NCI-H1930 (cell line): ENCODE measurements at places on chromosomes 5 and 9.

DNA sequence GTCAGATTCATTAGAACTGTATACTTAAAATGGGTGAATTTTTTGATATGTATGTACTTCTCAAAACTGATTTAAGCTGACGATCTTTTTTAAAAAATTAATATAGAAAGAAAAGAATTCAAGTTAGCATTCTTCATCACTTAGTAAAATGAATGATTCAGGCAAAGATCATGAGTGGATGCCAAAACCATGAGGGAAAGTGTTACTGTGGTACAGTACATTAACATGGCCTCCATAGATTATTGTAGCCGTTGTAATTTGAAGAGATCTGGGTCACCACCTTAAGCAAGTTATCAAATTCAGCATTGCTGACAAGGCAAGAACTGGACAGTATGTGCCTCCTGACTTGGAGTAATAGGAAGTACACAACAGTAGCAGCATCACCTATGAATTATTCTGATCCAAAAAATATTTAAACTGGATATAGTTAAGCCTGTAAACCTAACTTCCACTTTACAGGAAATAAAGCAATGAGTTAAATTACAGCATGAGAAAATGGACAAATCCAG lies 29.7 kb downstream of the C9orf85 start:
- DNase-seq, result no peak

DNA sequence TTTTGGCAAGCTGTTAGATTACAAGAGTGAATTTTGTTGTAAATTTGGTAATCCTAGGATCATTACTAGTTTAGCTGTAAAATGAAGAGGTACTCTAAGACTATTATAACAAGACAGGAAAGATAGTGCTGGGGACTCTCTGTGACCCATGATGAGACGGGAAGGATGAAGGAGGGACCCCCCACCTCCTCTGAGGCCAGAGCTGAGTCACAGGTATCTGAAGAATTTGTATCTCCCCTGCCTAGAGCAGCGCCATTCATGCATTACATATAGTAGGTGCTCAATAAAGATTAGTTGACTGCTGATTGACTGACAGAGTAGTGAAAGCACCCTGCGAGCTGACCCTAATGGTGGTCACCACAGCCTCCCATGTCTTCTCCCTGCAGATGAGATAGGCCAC lies 202.8 kb downstream of the SNX18 start:
- no peak for DNase-seq

DNA sequence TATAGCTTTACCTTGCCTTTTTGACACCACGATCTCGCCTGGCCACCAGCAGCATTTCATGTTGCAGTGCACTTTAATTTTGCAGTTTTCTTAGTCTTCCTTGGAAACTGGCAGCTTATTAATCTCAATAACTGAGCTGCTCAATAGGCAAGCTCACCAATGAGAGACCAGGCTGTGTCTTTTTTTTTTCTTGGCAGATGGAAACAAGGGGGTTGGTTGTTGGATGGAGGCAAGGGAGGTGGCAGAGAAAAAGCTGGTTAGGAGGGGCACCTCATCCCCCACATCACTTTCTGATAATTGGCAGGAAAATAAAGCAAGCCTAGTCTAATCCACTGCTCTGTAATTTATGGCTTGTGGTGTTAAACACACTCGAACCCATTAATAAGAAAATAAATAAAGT lies 324.5 kb upstream of the WWC1 start:
- DNase-seq, result no peak

DNA sequence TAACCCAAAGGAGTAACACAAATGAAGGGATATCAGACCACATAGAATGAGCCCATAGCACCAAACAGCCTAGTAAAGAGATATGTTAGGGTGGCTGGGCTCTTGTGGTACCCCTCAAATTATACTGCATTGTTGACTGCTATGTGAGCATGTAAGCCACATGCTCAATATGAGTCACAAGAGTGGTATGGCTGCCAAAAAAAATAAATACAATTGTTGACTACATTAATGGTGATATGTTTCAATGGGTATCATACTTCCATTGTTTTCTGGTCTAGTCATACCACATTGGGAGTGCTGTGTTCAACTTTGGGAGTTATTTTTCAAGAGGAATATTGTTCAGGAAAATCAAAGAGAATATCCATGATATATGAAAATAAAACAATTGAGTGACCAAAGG lies 162.4 kb upstream of the PIK3R1 start:
- DNase-seq, result no peak

GRCh38 chr5:1220831-1221230 lies 4.3 kb upstream of the SLC6A18 start:
- no peak for DNase-seq

- no peak for DNase-seq
These were observed 1.0 kb downstream of the PTGS1 start for GRCh38 chr9:122371846-122372245.

DNA sequence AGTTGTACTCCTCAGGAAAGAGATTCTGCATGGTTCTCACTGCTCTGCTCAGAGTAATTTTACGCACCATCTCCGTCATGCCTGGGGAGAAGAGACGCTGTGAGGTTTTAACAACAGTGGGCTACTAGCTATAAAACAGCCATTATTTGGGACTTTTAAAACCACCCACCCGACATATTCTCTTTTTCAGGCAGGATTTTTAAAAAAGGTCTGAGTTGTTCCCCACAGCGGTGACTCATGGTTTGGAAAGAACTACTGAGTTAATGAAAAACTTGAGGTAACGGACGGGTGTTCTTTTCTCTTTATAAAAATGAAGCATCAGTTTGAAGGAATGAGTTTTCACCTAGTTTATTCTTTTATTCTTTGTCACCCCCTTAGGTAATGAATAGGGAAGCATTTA lies 61.3 kb downstream of the TTLL11 start:
- no peak for DNase-seq

DNA sequence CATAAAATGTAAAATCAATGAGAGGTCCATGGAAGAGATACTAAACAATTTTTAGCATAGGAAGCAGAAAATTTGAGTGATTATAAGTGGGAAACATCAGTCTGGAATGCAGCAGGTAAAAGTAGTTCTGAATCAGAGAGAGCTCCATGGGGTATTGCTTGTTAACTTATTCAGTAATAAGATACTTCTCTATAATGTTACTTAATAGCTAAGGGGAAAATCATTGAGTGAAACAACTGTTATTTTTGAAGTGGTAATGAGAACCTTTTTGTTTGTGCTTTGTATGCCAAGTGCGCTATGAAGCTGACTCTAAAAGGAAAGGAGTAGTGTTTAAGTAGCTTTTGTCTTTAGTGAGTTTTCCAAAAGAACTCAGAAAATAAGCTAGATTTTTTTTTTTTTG lies 95.2 kb downstream of the ERBIN start:
- no peak for DNase-seq

DNA sequence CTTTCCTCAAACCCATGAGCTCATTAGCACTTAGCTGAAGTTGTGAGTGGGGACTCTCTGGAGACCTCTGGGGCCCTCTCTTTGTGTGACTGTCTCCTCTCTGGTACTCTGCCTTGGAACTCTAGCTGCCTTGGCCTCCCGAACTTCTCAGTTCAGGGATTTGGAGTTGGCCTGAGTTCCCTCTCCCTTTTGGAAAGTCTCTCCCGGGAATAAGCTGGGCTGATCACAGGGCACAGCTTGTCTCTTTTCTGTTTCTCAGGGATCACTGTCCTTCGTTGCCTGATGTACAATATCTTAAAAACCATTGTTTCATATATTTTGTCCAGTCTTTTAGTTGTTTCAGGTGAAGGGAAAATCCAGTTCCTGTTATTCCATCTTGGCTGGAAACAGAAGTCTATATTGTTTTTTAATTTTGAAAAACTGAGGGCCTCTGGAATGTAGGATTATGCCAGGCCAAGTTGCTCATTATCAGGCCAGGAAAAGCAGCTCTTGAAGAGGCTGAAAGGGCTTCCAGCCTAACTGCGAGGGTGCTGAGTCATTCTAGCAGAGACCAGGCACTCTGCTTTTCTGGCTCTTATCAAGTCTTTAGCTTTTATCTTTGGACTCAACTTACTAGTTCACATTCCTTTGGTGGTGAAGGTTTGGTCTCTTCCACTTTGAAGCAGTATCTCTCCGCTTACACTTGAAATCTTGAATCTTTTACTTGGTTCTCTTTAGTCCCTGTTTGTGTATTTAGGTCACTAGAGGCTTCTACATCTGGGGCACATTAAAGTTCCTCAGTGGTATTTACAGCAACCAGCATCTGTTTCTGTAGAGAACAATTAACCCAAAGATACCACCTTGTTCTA lies 8.4 kb upstream of the RGS3 start:
- no peak for DNase-seq

- no peak for DNase-seq
These were observed 85.2 kb downstream of the ANKRD33B start for GRCh38 chr5:10648806-10649665.

- DNase-seq, result no peak
These were observed 135.4 kb downstream of the SCAMP1 start for GRCh38 chr5:78495800-78496199.

GRCh38 chr5:95669540-95669939 lies 13.3 kb downstream of the SPATA9 start:
- DNase-seq, result no peak

- no peak for DNase-seq
These were observed 76.9 kb downstream of the LHX2 start for GRCh38 chr9:124088476-124088837.

- DNase-seq, result peak; percentile 14
These were observed 59.0 kb upstream of the BARX1 start for GRCh38 chr9:94014066-94014654.

DNA sequence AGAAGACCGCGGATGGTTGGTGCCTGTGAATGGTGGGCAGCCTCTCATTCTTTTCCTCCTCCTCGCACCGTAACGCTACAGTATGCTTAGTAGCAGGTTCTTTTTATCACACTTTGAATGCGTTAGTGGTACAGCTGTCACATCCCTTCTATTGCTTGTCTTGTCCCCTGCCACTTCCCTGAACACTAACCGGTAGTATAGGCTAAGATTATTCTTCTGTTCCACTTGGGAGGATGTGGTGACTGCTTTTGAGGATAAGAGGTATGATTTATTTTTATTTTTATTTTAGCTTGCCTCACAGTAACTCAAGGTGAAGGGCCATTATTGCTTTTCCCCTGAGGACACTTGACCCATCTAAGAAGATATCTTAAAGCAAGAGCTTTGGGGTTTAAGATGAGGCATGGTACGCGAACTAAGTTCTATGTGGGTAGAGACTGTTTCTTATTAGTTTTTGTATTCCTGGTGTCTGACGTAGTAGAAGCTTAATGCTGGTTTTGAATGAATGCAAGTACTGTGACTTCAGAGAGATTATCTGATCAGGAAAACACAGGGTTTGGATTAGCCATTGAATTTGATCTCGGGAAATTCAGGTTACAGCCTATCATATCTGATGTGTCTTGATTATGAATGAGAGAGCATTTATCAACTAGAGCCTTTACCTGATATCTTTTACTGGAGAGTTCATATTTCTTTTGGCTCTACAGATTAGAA lies 951 bp downstream of the UNC13B start:
- DNase-seq, result no peak

GRCh38 chr5:150299571-150300327 lies 3.0 kb downstream of the ARSI start:
- DNase-seq, result no peak

GRCh38 chr9:35029241-35029640 lies 39.7 kb downstream of the DNAJB5 start:
- no peak for DNase-seq

DNA sequence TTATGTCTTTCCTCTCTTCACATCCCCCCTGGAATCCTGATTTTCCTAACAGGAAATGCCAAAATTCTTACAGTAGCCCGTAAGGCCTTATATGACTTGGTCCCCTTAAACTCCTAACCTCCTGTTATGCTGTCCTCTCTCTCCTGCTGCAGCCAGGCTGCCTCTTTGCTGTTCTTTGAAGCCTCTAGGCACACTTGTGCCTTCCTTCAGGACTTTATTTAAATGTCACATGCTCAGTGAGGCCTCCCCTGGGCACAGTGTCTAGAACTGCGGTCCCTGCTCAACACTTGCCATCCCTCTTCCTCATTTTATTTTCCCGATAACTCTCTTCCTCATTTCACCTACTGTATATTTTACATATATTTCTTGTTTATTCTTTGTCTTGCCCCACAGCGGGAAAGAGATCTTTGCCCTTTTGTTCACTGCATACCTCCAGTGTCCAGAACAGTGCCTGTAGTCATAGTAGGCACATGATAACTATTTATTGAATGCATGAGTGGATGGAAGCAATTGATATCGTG lies 5.5 kb upstream of the SHB start:
- no peak for DNase-seq

- DNase-seq, result no peak
These were observed 8.4 kb upstream of the EXOC3 start for GRCh38 chr5:434443-435146.

DNA sequence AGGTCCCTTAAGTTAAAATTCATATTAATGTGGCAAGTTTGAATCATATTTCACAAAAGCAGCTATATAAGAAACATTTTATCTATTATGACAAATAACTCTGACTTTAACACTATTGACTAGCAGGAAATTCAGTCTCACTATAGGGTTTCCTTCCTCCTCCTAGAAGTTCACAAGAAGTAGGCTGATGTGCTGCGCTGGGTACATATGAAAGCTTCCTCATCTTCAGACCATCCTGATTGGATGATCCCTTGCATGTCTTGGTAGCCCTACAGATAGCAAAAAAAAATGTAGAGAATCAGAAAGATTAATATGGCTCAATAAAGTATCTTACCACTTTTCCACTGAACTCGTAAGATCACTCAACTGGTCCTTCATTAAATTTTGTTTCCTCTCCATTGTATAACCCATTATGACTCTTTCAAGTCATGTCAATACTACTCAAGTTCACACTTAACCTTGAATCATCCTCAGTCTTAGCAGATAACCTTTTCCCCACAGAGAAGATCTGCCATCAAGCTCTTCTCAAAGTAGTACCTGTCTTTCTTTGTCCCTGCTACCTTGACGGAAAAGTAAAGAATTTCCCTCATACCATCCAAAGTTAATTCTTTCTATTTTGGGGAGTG lies 11.5 kb upstream of the PSIP1 start:
- no peak for DNase-seq

DNA sequence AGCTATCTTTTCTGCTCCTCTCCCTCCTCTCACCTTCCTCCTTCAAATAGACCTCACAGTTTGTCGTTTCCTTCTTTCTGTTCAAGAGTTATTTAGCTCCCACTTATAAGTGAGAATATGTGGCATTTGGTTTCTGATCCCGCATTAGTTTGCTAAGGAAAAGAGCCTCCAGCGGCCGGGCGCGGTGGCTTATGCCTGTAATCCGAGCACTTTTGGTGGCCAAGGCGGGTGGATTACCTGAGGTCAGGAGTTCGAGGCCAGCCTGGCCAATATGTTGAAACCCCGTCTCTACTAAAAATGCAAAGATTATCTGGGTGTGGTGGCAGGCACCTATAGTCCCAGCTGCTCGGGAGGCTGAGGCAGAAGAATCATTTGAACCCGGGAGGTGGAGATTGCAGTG lies 2101.6 kb downstream of the MAT2B start:
- no peak for DNase-seq

- DNase-seq, result no peak
These were observed 4.9 kb upstream of the KIF4B start for GRCh38 chr5:155008669-155009068.
